NCI-H1417 treated with DMSO at 0.1 percent for 48 hours (cell line): ENCODE measurements at places on chromosomes 5 and 9.

DNA sequence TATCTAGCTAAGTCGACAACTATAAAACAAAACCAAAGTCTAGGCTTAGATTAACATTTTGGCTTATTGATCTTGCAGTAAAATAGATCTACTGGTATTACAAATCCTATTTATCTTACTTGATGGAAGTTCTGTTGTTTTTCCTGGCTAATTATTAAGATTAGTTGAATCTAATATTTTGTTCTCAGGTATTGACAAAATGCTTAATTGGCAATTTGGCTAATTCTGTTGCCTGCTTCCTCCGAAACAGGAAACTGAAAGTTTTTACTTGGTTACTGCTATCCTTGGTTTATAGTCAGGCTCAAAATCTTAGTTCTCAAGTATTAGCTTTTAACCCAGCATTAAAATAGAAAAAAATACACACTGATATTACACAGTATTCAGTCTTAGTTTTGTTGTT, 820.5 kb downstream of the NR2F1-AS1 start:
- no peak for DNase-seq

- no peak for DNase-seq
Measured at GRCh38 chr9:110153431-110153830, 54.5 kb downstream of the C9orf152 start.

DNA sequence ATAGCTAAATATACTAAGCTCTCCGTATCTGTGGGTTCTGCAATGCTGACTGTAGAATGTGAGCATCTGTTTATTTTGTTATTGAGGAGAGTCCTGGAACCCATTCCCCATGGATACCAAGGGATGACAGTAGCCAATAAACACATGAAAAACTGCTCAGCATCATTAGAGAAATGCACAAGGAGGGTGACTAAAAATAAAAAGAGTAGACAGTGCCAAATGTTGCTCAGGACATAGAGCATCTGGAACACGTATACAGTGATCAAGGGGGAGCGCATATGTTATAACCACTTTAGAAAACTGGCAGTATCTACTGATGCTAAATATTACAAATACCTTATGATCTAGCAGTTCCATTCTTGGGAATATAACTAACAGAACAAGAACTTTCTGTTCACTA, 31.0 kb downstream of the MARCHF6 start:
- no peak for DNase-seq

- no peak for DNase-seq
Measured at GRCh38 chr5:107058235-107058634, 612.5 kb downstream of the EFNA5 start.

- no peak for DNase-seq
Measured at GRCh38 chr5:103293719-103294118, 35.2 kb downstream of the MACIR start.

DNA sequence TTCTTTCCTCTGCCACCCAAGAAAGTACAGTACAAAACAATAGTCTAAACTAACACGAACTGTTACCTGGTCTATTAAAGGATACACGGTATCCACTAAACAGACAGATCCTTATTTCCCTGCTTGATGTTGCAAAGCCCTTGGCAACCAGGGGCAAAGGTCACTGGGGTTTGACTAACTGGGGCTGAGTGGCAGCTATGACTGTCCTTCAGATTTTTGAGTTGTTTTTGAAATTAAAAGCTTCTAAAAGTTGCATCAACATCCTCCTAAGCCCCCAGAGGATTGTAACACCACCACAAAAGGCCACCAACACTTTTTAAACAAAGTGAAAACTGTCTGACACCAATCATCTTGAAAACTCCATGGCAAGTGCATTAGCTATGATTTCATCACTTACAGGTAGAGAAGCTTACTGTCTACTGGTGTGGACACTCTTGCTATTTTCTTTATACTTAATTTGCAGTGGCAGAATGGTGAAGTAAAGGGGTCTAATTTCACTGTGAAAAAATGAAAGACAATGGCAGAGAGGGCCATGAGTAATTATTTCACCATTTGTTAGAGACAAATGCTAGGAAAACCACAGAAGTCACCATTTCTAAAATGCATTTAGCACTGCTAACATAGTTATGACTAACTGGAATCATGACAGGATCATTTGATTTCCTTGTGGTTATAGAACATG, 292.4 kb downstream of the EFNA5 start:
- no peak for DNase-seq

- DNase-seq: no peak
Measured at GRCh38 chr5:145825751-145826180, 9.4 kb downstream of the PRELID2 start.

- no peak for DNase-seq
Measured at GRCh38 chr9:110006657-110007056, 201.3 kb downstream of the C9orf152 start.

DNA sequence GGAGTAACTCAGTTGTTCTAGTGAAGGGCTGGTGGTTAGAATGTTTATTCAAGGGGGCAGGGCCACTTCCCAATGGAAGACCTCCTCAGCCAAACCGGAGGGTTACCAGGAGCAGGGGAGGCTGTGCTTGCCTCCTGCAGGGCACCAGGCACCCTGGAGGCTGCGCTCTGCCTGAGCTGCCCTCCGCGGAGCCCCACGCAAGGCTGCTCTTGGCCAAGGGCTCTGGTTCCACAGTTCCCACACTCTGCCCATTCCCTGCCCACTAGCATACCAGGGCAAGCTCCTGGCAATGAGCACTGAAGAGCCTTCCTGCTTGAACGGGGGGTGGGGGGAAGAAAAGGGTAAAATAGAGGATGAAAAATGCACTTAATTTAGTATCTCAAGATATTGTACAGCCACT, 35.5 kb upstream of the PTCH1 start:
- no peak for DNase-seq

GRCh38 chr9:104604801-104605200, 626 bp downstream of the OR13C2 start:
- DNase-seq: no peak

DNA sequence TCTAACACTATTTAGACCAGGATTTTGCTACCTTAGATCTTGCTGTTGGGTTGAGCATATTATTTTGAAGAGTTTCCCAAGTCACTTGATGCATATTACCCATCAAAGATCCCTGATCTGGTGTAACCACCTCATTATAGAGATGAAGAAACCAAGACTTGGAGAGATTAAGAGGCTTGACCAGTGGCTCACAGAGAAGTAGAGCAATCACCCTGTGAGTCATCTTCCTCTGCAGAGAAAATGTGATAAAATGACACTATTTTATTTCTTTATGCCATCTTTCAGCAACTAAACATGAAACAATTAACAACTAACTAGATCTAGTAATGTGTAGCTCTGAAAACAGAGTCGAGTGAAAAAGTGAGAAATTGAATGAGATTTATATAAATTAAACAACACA, 76.1 kb downstream of the KIF4B start:
- DNase-seq: no peak

- no peak for DNase-seq
Measured at GRCh38 chr5:116396476-116397099, 178.0 kb downstream of the SEMA6A start.

DNA sequence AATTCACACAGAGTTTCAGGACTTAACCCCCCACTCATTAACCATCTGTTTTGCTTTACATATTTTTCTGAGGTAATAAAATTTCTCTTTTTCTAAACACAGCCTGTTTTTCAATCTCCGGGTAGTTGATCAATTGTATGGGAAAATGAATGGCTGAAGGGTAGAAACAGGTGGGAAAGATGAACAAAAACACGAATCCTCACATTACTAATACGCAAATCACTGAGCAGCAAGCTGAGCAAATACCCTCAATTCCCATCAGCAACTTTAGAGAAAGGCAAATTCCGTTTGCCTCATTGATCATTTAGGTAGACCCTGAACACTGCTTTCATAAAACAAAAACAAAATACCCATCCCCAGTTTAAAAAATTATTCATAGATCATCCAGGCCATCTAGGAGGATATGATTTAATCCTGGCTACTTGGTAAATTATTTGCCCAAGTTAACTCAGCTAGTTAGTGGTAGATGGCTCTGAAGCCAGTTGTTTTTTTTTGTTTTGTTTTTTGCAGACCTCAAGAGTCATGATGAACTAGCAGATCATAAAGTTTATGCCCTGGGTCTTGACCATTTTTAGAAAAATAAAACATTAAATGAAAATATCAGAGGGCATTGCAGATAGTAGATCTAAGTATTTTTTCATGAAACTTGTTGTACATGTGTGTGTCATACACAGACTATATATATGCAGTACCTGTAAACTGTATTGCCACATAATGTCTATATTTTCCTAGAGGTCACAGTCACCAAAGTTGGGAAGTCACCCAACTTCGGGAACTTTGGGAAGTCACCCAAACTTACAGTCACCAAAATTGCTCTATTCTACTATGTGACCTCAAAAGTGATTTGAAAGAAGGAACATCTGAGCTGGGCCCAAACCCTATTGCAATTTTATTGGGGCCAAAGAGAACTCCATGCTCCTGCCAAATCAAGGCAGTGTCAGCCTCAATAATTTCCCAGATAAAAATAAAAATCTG, 1.6 kb upstream of the CD274 start:
- DNase-seq: no peak

- peak; percentile 79 for DNase-seq
Measured at GRCh38 chr9:82090046-82090445, 101.5 kb downstream of the SPATA31D1 start.

- DNase-seq: no peak
Measured at GRCh38 chr9:134245179-134245578, 80.8 kb upstream of the RNU6ATAC start.

DNA sequence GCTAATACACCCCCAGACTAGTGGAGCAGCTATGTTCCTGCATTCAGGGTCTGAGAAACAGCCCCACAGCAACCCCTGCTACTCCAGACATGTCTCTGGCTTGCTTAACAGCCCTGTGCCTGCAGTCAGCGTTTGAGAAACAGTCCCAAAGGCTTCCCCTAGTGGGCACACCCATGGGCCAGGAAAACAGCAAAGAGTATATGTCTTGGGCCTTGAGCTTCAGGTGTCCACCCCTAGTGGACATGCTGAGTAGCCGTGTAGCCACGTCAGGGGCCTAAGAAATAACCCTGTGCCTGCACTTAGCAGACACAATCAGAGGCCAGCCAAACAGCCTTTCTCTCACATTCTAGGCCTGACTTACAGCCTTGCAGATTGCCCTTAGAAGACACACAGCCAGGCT, 698.6 kb downstream of the PTPRD start:
- no peak for DNase-seq

DNA sequence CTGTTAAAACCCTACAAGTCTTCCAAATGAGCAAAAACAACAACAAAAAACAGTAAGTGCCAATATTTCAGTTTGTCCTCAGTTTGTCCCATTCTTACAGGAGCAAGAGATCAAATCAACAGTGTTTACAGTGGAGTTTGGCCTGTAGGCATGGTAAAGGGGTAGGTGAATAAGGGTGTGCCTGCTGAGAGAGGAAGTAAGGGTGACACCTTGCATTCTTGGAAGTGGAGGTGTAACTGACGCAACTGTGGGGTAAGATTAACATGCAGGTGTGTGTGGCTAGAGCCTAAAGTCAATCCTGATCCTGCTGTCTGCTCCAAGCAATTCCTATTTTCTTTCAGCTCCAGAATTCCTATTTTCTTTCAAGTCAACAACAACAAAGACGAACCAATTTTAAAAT, 43.4 kb downstream of the PFDN1 start:
- DNase-seq: no peak

- DNase-seq: no peak
Measured at GRCh38 chr5:167525004-167525403, 766.4 kb upstream of the WWC1 start.

DNA sequence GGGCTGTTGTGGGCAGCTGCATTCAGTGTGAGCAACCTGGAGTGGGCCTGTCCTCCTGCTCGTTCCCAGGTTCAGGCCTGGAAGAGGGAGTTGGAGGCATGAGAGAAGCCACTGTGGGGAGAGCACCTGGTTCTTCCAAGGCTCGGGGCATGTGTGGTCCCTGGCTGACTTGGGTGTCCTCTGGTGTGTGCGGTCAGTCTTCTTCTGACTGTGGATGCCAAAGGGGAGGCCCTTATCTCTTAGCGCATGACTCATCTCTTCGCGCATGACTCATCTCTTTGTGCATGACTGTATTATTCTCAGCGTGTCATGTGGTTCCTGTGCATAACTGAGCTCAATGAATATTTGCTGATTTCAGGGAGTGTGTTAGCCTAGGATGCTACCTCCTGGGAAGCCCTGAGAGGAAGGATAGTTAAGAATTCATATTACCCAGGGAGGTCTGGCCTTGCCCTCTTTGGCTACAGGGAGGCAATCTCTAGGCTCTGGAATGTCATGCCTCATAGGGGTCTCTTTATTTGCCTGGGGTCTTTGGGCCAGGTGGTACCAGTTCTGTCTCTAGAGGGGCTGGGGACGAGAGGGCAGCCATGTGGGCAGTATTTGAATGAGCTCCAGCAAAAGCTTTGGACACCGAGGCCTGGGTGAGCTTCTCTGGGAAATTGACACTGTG, 188.7 kb downstream of the HSPA4 start:
- no peak for DNase-seq

GRCh38 chr5:170451747-170452365, 52.0 kb upstream of the KCNIP1 start:
- no peak for DNase-seq

GRCh38 chr9:257957-258356, 43.3 kb downstream of the DOCK8 start:
- DNase-seq: no peak

- no peak for DNase-seq
Measured at GRCh38 chr9:30796764-30797163, 1587.7 kb upstream of the ACO1 start.

DNA sequence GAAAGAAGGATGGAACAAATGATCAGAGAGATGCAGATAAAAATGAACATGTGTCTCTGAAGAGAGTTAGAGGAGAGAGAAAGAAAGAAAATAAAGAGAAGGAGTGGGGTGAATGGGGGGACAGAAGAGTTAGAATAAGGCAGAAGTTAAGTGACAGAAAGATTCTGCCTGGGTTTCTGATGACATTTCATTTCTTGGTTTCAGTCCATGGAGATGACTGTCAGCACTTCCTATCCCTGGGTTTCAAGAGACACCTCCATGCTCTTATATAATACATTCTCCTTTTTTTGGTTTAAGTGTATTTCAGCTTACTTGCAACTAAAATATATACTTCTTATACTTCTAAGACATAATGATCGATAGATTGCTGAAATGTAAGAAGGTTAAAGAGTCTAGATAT, 213.0 kb upstream of the IL12B start:
- DNase-seq: no peak

DNA sequence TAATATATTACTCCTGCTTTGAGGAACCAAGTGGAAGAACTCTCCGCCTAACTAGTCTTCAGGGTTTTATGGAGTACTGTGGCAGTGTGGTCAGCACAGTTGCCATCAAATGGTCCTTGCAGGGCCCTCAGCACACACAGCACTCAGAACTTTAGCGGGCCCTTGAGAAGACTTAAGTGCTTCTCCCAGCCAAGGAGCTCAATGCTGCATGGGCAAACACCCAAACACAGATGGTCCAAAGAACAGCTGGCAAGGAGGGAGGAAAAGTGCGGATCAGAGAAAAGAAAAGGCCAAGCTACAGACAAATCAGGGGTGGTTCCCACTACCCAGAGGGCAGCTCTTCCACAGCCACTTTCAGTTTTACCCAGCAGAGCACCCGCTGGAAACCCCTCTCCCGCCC, 98.6 kb downstream of the SPOCK1 start:
- DNase-seq: no peak

- DNase-seq: no peak
Measured at GRCh38 chr5:62369039-62369438, 34.7 kb downstream of the DIMT1 start.
